ENCODE measurements at places on chromosomes 12 and 14.
A peak's percentile ranks its signal among the peaks of the same experiment; 100 is the strongest.

DNA sequence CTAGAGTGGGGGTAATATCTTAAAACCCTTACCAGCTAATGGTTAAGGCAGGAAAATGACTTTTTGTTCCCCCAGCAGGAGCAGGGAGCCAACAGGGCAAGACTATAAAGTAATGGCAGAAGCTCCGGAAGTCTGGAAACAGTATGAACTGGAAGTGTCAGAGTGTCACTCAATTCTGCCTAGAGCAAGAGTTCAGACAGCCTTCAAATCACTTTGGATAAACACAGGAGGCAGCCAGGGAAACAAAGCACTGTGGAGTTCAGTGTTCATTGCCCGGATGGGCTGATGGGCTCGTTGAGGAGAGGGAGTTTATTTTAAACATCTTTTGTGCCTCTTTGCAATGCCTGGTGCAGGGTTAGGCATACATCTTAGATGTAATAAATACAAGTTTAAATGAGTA is 16.5 kb upstream of the DYRK2 start:
- no peak for DNase-seq

DNA sequence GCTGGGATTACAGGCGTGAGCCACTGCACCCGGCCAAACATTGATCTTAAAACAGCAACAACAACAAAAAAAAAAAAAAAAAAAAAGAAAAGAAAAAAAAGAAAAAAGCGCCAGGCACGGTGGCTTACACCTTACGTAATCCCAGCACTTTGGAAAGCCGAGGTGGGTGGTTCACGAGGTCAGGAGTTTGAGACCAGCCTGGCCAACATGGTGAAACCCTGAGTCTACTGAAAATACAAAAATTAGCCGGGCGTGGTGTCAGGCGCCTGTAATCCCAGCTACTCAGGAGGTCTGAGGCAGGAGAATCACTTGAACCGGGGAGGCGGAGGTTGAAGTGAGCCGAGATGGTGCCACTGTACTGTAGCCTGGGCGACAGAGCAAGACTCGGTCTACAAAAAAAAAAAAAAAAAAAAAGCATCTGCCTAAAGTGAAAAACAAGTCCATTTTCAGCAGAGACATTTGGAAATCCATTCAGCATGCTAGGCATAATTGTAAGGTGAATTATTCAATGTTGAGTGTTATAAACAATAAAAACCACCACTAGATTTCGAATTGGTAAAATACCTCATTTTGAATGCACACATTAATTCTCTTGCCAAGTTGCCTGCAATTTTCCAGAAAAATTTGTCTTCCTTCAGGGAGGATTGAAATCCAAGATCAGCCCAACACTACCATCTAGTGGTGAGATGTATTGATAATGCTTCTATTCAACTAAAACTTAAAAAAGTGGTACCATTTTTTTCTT is 8.0 kb upstream of the CERS5 start:
- DNase-seq: peak; percentile 48

DNA sequence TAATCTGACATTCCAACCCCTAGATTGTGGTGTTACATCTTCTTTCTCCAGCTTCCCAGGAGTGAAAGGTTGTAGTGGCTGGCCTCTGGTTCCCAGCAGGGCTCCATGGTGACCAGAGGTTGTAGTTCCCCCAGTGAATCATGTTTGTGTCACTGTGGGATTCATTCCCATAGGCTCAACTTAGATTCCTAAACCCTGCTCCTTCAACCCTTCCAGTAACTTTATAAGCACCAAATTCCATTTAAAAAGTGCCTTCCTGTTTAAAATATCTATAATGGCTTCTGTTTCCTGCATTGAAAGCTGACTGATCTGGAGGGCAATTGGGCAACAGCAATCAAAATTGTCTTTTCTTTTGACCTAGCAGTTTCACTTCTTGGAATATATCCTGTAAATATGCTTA is 40.5 kb upstream of the TBC1D15 start:
- DNase-seq: no peak

DNA sequence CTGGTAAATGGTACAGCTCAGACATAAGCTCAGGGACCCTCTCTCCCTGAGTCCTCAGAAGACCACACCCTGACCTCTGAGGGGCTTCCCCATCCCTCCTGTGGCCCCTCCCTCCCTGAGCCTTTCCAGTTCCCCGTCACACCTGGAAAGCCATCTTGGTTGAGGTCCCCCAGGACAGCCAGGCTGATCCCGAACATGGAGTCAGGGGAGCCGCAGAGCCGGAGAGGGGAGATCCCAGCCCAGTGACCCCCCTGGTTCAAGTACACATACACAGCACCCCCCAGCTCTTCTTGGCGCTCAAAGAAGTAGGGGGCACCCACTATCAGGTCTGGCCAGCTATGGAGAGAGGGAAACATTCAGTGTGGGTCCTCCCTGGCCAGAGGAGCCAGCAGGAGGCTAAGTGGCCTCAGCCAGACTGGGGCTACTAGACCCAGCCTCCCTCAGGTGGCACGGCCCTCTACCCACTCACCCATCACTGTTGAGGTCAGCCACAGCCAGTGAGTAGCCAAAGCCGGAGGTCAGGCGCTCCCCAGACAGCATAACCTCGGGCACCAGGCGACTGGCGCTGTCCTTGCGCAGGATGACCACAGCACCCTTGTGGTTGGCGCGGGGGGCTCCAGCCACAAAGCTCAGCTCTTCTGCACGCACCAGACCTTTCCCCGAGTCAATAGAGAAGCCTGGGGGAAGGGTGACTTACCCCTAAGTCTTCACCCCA is 9.3 kb downstream of the ITGA7 start:
- DNase-seq: no peak

GRCh38 chr12:114450019-114450418 is 44.1 kb upstream of the TBX5 start:
- DNase-seq: no peak

DNA sequence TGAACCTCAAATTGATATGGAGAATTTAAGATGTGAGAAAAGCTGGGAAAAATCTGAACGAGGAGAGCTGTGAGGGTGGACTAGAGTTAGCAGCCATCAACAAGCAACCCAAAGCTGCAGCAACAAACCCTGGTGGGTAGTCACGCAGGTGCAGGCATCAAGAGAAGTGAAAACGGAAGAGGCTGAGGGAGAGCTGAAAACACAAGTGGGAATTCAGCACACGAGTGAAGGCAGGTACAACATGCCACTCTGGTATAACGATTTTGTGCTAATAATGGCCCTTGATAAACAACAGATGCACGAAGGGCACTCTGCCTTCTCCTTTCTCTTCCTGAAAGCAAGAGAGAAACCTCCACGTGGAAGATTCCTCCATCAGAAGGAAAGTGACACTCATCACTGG is 11.5 kb downstream of the TCL1B start:
- no peak for DNase-seq

GRCh38 chr14:36944307-36945010 is 227.9 kb downstream of the SLC25A21 start:
- no peak for DNase-seq

DNA sequence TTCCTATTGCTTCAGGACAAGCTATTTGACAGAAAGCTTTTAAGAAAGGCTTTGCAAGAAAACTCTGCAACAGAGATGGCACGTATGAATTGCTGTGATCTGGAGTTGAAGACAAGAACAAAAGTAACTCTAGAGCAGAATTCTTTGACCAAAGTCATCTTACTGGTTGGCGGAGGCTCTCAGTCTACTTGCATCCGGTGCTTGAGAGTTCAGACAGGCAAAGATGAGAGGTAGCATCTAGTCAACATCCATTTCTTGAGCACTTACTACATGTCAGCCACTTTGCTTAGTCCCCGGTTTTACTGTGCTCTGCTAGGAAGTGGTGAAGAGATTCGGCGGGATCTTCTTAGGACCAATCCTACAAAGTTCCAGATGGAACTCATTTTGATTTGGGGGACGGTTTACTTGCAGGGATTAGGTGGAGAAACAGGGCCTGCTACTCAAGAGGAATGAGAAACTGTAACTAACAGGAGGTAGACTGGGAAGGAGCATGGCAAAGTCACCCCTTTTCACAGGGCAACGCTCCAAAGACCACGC is 404 bp upstream of the CCDC91 start:
- no peak for DNase-seq

DNA sequence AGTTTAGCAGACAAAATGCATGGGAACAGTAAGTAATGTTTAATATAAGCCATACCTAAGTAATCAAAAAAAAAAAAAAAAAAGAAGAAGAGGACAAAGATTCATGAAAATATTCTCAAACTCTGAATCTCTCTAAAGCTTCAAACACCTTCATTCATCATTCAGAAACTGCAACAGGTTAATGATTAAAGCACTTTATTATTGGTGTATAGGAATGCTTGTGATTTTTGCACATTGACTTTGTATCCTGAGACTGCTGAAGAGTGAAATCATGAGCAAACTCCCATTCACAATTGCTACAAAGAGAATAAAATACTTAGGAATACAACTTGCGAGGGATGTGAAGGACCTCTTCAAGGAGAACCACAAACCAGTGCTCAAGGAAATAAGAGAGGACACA is 278.4 kb upstream of the DCN start:
- DNase-seq: no peak

DNA sequence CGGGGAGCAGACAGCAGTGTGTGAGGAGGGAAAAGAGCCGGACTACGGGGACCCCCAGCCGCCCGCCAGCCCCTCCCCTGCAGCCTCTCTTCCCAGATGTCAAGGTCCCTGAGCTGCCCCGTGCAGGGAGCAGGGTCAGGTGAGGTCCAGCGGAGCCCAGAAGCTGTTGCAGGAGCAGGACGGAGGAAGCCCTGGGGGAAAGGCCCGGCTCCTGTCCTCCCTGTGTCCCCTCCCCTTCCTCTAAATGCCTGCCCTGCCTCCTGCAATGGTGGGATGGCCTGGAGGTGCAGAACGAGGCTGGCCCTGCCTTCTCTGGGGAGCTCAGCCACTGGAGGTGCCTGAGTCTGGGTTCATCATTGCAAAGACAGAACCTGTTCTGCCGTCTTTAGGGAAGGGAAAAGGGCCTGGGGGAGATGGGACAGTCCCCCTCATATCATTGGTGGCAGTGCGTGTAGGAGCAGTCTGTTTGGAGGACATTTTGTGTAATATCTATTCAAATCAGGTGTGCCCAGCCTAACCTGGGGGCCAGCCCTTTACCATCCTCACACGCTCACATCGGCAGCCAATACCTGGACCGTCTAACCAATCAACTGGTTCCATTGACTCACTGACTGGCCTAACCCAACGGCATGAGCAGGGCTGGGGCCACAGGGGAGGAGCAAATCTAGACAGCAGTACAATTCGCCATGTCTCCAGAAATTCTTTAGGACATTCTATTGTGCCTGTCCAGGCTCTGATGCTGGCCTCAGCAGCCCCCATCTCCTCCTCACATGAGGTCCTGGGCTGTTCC is 364.1 kb upstream of the SFSWAP start:
- no peak for DNase-seq

DNA sequence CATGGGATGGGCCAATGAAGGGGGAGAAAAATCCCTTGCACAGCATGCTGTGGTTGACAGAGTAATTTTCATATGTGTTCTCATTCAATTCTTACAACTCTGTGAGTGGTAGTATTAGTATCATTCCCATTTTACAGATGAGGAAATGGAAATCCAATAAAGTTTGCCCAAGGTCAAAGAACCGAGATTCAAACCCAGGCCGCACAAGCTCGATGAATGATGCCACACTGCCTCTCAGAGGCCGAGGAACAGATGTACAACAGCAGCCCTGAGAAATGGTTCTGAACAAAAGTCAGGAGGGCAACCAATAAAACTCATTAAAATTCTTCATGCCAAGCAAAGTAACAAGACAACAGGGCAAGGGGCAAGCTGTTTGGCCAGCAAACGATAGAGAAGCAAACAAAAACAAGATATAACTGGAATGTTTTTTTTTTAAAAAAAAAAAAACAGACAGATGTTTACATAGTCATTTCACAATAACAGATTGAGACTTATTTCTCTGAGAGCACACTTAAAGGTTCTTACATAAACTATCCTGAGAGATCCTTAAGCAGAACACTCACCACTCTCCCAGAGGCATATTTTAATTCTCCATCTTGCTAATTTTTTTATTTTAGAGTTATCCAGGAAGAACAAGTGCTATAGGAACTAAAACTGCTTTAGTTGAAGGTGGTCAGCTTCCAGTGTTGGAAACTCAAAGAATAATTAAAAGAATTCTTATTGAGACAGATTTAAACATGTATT is 85.8 kb downstream of the EXOC5 start:
- no peak for DNase-seq

DNA sequence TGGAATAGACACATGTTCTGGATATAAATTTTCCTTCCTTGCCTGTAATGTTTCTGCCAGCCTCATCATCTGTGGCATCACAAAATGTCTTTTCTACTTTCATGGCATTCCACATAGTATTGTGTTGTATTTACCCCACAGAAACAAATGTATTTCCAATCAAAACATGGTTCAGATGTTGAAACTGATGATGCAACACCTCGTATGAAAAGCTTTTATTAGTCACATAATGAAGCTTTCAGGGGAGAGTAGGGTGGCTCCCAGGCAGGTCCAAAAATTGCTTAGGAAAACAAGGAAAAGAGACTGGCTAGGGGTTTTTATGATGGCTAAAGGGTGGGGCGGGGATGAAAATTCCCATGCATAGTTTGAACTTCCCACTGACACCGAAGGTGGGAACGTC is 29.1 kb upstream of the ZNF641 start:
- no peak for DNase-seq

DNA sequence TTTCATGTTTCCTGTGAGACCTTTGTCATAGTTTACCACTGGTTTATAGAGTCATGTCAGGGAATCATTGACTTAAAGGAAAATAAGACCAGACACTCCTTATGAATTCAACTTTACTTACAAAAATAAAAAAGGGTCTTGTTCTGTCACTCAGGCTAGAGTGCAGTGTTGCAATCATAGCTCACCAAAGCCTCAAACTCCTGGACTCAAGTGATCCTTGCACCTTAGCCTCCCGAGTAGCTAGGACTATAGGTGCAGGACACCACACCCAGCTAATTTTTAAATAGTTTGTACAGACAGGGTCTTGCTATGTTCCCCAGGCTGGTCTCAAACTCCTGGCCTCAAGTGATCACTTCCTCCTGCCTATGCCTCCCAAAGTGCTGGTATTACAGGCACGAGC is 19.0 kb downstream of the SLC41A2 start:
- no peak for DNase-seq

DNA sequence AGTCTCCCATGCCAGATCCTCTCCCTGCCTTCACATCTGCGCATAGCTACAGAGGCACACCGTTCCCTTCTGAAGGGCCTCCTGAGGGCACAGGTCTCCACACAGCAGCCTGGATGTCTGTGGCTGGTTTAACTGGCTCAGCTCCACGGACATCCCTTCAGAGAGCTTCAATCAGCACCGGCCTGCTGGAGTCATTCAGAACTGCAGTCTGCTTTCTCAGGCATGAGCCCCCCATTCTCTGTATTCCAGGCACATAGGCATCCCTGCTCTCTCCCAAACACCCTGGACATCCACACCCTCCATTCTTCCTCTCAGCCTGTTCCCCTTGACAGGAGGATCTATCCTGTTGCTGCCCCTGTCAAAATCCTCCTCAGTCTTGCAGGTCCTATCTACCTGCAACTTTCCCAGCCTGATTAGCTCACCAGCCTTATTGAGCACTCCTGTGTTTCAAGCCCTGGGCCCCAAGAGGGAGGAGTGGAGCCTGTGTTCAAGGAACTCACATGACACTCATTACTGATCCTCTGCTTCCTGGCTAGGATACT is 2.9 kb upstream of the DHRS2 start:
- no peak for DNase-seq

- DNase-seq: no peak
Observed at GRCh38 chr12:45918818-45919217, 71.6 kb downstream of the SCAF11 start.

GRCh38 chr12:41681898-41682297 is 462.8 kb downstream of the GXYLT1 start:
- no peak for DNase-seq

- no peak for DNase-seq
Observed at GRCh38 chr14:90941706-90942105, 118.7 kb downstream of the RPS6KA5 start.
